Activated T-helper 2 cell treated with anti-CD3 and anti-CD28 coated beads, Interferon-gamma antibody, Interleukin-2, Interleukin-4, amounts not matched to agents 10 μg/mL and 5 μg/mL and 100 μg/mL, durations not matched to agents 14 hours and 24 hours and 36 hours (primary cell): ENCODE measurements at places on chromosomes 13 and 19. TPM values are rescaled to one million over a fixed set of nuclear protein-coding genes. Genes with fewer than 3 reads are reported as not detected.

- no peak overlapping the region for H3K27ac ChIP-seq
- no peaks in the 10 kb centered on the region for H3K36me3 ChIP-seq
- no peaks in the 10 kb centered on the region for H3K27me3 ChIP-seq
- H3K4me1 ChIP-seq: peaks cover 4% of the 10 kb centered on the region
- H3K4me3 ChIP-seq: no peak overlapping the region
- DNase-seq: no peak
Measured at GRCh38 chr19:34316741-34317301, 48.2 kb upstream of the GPI start.

GRCh38 chr13:89695343-89696257 is 1651.9 kb upstream of the MIR17HG start:
- H3K4me3 ChIP-seq: no peak overlapping the region
- no peaks in the 10 kb centered on the region for H3K36me3 ChIP-seq
- H3K27me3 ChIP-seq: no peaks in the 10 kb centered on the region
- DNase-seq: no peak
- no peaks in the 10 kb centered on the region for H3K4me1 ChIP-seq
- no peak overlapping the region for H3K27ac ChIP-seq

DNA sequence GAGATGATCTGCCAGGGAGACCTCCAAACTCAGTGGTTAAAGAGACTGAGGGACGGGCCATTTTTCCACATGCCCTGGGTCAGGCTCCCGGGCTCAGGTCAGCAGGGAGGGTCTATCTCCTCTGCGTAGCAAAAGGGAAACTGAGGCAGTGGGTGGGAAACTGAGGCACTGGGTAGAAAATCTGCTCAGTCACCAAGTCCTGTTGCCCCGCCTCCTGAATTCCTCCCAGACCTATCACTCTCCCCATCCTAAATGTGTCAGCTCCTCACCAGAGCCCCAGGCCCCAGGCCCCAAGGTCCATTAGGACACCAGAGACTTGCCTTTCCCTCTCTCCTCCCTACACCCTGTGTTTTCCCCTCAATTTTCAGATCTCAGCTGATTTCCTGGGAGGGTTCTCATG is 2.4 kb downstream of the CD320 start:
- no peaks in the 10 kb centered on the region for H3K27me3 ChIP-seq
- peaks cover 19% of the 10 kb centered on the region for H3K4me1 ChIP-seq
- no peak for DNase-seq
- H3K27ac ChIP-seq: no peak overlapping the region
- H3K4me3 ChIP-seq: peak overlapping the region; percentile 88

- H3K27ac ChIP-seq: peak overlapping the region; percentile 81
- H3K27me3 ChIP-seq: no peaks in the 10 kb centered on the region
- DNase-seq: no peak
- peaks cover 48% of the 10 kb centered on the region for H3K36me3 ChIP-seq
- peaks cover 19% of the 10 kb centered on the region for H3K4me1 ChIP-seq
- peak overlapping the region; percentile 88 for H3K4me3 ChIP-seq
Measured at GRCh38 chr19:8306235-8307054, 1.7 kb downstream of the CD320 start.

GRCh38 chr19:29277102-29277501 is 64.2 kb upstream of the UQCRFS1 start:
- H3K4me3 ChIP-seq: peak overlapping the region; percentile 2
- DNase-seq: peak; percentile 68
- peaks cover 10% of the 10 kb centered on the region for H3K4me1 ChIP-seq
- peak overlapping the region; percentile 51 for H3K27ac ChIP-seq

DNA sequence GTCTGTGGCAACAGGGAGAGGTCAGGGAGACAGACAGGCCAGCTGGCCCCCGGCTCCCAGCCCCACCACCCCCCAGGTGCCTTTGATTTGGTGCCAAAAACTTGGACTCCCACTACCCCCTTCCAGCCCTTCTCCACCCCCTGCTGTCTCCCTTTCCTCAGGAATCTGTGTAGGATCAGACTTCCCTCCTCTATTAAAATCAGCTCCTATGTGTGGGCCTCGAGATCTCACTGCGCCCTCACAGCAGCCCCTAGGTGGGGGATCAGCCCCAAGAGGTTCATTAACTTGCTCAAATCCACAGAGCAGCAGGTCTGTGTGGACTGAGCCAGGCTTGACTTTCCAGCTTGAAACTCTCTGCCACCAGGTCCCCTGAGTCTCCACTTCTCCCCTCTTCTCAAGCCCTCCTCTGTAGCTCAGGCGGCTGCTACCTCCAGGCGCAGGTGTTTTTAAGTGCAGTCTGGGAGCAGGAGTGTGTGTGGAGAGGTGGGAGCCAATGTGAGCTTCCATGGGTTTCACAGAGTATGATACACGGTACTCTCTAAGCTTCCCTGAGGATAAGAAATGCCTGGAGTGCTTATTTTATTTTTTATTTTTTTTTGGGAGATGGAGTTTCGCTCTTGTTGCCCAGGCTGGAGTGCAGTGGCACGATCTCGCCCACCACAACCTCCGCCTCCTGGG is 1.7 kb downstream of the GAPDHS start:
- no peaks in the 10 kb centered on the region for H3K36me3 ChIP-seq
- no peak for DNase-seq

DNA sequence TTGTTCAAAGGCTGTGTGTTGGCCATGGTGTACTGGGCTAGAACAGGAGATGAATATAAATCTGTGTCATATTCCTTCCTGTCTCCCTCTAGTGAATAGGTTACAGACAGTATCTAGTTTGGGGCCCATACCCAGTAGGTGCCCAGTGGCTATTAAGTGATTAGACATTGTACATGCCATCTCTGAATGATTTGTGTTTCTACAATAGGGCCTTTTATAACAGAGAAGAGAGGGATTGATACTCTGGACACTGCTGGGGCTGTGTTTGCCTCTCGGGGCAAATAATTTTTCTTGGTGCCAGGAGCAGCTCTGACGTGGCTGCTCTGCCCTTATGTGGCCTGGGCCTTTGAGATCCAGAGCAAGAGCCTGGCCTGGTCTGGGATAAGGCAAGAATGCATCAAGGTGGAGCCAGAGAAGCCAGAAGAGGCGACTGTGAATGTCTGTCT is 403.1 kb downstream of the SPRY2 start:
- no peak overlapping the region for H3K27ac ChIP-seq
- no peaks in the 10 kb centered on the region for H3K36me3 ChIP-seq
- H3K4me1 ChIP-seq: no peaks in the 10 kb centered on the region
- no peak for DNase-seq
- no peak overlapping the region for H3K4me3 ChIP-seq
- no peaks in the 10 kb centered on the region for H3K27me3 ChIP-seq

Gene FCHO1
- total RNA-seq: 74.7 and 75.6 TPM in 2 replicates

Gene N4BP2L1
- total RNA-seq: 26.1 and 28.6 TPM in 2 replicates

Gene ARHGAP33
- total RNA-seq: 29.1 and 33.0 TPM in 2 replicates

Gene PCDH9
- total RNA-seq: 0.11 and 0.18 TPM in 2 replicates

Gene MTMR6
- 16.3 and 16.5 TPM in 2 replicates for total RNA-seq

- H3K4me3 ChIP-seq: no peak overlapping the region
- no peaks in the 10 kb centered on the region for H3K27me3 ChIP-seq
Measured at GRCh38 chr13:21833921-21834320, 163.0 kb downstream of the FGF9 start.

Gene SSC5D
- 0.41 and 0.71 TPM in 2 replicates for total RNA-seq

Gene EDNRB
- not detected in 2 replicates for total RNA-seq

DNA sequence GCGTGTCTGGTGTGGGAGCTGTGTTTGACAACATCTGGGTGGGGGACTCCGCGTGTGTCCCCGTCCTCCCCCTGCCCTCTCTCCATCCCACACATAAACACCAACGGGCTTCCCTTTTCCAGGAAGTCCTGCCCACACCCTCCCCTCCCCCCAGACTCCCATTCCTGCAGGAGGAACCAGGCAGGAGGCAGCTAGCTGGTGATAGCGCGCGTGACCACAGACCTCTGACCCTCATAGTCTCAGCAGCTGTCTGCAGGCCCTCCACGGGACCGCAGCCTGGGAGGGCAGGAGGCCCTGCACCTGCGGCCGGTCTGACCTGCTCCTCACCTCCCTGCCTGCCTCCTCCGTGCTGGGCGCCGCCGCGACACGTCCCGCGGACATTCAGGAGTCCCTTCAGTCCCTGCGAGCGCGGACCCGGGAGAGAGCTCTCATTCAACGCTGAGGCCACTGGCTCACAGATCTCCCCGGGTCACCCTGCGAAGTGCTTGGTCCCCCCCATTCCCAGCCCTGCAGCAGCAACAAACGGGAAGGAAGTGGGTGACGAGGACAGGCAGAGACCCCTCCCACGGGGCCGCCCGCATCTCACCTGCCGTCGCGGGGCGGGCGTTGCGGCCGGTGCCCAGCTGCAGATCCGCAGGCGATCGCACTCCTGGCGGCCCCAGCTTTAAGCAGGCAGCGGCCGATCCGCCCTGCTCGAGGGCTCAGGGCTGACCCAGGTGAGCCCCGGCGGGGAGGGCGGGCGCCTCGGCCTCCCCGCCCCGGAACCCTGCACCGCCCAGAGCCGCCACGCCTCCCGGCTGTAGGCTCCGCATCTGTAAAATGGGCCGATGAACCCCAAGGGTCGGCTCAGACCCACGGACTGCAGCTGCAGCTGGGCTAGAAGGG is 1.1 kb upstream of the ACP5 start:
- H3K4me3 ChIP-seq: peak overlapping the region; percentile 83
- no peaks in the 10 kb centered on the region for H3K27me3 ChIP-seq
- peaks cover 18% of the 10 kb centered on the region for H3K4me1 ChIP-seq
- no peak for DNase-seq

DNA sequence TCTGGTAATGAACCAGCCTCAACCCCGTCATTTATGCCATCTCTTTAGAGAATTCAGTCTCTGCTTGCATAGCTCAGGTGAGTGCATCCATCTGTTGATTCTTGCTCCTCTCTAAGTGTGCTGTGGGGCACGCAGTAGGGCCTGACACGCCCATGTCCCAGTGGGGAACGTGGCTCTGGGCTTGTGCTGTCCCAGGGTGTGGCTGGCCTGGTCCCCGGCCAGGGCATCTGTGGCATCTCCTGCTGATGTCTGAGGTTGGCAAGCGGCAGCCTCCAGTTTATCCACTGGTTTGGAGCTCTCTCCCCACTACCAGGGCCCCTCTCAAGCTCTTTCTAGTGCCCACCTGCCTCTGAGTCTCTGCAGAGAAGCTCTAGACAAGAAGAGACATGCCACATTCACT is 146.6 kb upstream of the GJB6 start:
- no peak for DNase-seq
- peaks cover 24% of the 10 kb centered on the region for H3K27me3 ChIP-seq
- no peak overlapping the region for H3K4me3 ChIP-seq
- H3K27ac ChIP-seq: no peak overlapping the region

Gene ACP5
- 25.4 and 27.0 TPM in 2 replicates for total RNA-seq

DNA sequence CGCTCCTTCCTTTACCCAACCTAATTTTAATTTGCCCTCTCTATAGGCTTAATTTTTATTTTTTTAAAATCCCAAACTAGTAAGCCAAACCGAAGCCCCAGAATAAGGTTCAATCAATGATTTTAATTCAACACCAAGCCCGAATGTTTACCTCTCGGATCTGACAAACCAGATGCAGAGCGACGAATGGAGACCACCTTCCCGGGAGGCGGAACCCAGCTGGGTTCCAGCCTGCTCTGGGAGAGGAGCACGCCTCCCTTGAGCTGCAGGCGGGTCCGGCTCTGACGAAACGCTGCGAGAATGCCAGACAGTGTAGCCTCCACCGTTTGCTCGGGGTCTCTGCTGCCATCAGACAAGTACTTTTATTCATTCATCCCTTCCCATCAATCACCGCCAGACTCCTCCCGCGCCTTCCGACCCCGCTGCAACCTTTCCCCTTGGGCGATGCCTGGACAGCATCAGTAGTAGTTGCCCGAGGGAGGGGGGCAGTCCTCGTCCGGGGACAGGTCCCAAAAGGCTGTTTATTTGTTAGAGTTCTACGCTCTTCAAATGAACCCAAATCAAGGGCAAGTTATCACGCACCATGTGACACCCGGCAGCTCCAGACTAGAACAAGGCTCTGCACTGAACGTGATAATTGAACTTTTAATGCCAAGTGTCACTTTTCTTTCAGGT is 752 bp upstream of the EDNRB start:
- no peaks in the 10 kb centered on the region for H3K36me3 ChIP-seq
- peaks cover 31% of the 10 kb centered on the region for H3K27me3 ChIP-seq
- H3K4me3 ChIP-seq: no peak overlapping the region
- no peak overlapping the region for H3K27ac ChIP-seq

DNA sequence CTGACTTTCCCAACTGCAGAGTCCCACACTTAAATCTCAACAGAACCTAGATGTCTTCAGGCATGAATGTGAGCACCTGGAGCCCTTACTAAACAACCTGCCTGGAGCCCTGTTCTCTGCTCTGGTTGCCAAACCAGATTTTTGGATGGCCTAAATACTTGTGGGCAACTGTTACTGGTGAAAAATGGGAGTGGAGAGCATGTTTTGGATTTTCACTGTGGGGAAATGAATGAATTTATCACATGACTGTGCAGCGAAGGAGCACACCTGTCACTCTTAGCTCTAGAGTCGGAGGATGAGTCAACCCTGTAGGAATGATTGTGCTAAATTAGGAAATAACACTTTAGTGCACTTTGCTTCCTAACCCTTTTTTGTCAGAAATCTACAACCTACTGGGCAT is 30.3 kb downstream of the SHISA2 start:
- no peak for DNase-seq
- peaks cover 12% of the 10 kb centered on the region for H3K27me3 ChIP-seq
- H3K27ac ChIP-seq: no peak overlapping the region
- no peak overlapping the region for H3K4me3 ChIP-seq
- no peaks in the 10 kb centered on the region for H3K36me3 ChIP-seq

DNA sequence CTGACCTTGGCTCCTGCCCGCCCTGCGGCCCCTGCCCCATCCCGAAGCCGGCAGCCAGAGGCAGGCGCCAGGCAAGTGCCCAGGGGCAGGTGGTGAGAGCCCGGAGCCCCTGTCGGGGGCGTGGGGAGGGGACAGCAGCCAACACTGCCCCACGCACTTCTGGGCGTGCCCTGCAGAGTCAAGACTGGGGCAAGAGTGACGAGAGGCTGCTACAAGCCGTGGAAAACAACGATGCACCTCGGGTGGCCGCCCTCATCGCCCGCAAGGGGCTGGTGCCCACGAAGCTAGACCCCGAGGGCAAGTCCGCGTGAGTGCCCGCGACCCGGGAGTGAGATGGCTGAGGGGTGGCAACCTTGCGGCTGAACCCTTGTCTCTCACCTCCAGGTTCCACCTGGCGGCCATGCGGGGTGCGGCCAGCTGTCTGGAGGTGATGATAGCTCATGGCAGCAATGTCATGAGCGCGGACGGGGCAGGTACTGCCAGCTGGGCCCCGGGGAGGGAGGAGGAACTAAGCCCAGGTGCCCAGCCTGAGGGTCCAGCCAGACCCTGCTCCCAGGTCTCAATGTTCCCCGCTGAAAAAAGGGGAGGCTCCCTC is 17.3 kb downstream of the ANKRD24 start:
- no peak overlapping the region for H3K27ac ChIP-seq
- H3K27me3 ChIP-seq: peaks cover 31% of the 10 kb centered on the region
- H3K4me3 ChIP-seq: no peak overlapping the region
- no peak for DNase-seq

GRCh38 chr19:42091742-42092141 is 15.8 kb downstream of the ZNF574 start:
- H3K27me3 ChIP-seq: no peaks in the 10 kb centered on the region
- DNase-seq: no peak
- H3K36me3 ChIP-seq: peaks cover 44% of the 10 kb centered on the region
- H3K4me1 ChIP-seq: peaks cover 17% of the 10 kb centered on the region
- H3K4me3 ChIP-seq: no peak overlapping the region

- no peak overlapping the region for H3K4me3 ChIP-seq
- H3K4me1 ChIP-seq: peaks cover 12% of the 10 kb centered on the region
- no peaks in the 10 kb centered on the region for H3K36me3 ChIP-seq
- no peak overlapping the region for H3K27ac ChIP-seq
- DNase-seq: no peak
Measured at GRCh38 chr19:35341565-35342225, 6.0 kb upstream of the FFAR1 start.

Gene NLRP5
- total RNA-seq: not detected in 2 replicates
